ENCODE measurements at places on chromosomes 1 and 21.
A peak's percentile ranks its signal among the peaks of the same experiment; 100 is the strongest.

DNA sequence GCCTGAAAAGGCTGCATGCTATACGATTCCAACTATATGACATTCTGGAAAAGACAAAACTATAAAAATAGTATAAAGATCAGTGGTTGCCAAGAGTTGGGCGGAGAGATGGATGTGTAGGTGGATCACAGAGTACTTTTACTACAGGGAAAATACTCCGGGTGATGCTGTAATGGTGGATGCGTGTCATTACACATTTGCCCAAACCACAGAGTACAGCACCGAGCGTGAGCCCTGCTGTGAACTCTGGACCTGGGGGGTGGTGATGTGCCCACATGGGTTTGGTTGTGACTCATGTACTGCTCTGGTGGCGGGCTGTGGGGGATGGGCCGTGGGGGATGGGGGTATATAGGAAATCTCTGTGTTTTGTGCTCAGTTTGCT lies 162.7 kb upstream of the COL6A1 start:
- DNase-seq, result no peak

- DNase-seq, result no peak
Observed at GRCh38 chr1:233289676-233290075, 5.8 kb downstream of the PCNX2 start.

DNA sequence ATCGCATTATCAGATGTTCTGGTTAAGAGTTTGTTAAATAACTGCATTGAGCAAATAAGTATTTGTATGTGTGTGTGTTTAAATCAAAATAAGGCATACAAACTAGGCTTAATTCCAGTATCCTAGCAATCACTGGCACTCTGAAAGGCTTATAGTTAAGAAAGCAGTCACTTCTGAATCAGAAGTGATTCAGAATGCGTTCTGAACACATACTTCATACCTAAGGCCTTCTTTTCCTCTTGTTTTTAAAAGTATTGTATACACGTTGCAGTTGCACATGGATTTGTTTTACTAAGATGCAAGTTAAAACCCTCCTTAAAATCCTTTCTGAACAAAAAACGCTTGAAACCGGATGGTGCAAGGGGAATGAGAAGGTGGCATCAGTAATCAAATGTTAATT lies 238.4 kb upstream of the DMRTA2 start:
- no peak for DNase-seq

- no peak for DNase-seq
Observed at GRCh38 chr1:232306269-232306961, 323.5 kb downstream of the SIPA1L2 start.

GRCh38 chr21:21084179-21084578 lies 86.0 kb downstream of the NCAM2 start:
- DNase-seq, result no peak

DNA sequence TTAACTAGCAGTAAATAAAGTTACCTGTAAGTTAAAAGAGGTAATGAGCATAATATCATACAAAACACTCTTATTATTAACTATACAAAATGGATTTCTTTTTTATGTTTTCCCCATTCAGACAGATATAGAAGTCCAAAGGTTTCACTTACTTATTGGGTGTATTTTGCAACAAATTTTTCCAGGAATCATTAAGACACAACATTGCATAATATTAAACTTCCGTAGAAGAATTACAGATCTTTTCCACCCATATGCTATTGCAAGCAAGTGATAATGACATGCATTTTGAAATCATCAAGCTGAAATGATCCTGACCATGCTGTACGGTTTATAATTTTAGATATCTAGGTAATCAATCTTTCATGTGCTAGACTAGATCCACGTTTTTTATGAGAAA lies 957.0 kb downstream of the NCAM2 start:
- DNase-seq, result no peak

- no peak for DNase-seq
Observed at GRCh38 chr1:68206848-68207689, 25.3 kb downstream of the WLS start.

DNA sequence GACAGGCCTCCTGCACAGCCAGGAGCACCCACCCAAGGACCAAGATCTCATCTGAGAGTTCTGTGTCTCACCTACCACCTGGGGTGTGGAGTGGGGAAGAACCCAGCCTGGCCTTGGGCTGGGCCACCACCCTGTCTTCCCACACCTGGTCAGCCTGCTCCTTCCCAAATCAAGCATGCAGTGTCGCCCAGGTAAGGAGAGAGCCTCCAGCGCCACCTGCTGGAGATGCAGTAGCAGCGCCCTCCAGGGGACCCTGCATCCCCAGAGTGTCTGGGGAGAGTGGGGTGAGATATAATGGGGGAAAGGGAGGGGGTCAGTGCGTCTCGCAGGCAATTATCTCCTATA lies 32.3 kb downstream of the KIAA2013 start:
- peak; percentile 43 for DNase-seq

DNA sequence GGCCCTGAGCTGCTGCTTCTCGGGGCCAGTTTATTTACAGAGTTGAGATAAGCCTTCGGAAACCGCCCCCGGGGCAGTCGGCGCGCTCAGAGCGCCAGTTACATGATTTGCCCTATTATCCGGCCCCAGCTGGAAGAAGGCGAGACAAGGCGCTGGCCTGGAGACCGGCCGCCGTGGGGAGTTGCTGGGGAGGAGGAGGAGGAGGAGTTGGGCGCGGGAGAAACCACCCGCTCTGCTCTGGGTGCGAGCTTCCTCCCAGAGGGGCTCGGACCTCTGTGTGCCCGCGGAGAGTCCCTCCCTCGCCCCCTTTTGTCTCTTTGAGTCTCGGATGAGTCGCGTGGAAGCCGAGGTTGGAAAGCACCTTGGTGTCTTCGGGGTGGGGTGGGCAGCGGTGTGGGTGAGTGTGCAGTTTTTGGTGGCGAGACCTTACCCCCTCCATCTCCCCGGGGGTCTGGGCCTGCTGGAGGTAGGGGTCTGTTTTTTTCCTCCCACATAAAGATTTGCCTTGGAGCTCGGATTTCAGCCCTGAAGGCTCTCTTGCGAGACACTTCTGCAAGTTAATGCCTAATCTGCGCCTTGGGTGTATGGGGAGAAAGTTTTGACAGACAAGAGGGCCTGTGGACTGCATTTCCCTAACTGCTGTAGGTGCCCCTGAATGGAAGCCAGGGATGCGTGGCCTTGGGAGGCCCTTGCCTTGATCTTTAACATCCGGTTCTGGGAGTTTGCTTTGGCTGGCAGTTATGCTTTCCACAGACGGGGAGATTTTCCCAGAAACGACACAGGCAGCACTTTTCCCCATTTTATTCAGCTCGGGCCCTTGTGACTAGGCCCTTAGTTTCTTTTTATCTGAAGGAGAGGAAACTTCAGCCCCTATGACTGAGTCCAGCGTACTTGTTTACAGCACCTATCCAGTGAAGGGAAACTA lies 80.0 kb downstream of the NDUFS5 start:
- DNase-seq, result peak; percentile 23

DNA sequence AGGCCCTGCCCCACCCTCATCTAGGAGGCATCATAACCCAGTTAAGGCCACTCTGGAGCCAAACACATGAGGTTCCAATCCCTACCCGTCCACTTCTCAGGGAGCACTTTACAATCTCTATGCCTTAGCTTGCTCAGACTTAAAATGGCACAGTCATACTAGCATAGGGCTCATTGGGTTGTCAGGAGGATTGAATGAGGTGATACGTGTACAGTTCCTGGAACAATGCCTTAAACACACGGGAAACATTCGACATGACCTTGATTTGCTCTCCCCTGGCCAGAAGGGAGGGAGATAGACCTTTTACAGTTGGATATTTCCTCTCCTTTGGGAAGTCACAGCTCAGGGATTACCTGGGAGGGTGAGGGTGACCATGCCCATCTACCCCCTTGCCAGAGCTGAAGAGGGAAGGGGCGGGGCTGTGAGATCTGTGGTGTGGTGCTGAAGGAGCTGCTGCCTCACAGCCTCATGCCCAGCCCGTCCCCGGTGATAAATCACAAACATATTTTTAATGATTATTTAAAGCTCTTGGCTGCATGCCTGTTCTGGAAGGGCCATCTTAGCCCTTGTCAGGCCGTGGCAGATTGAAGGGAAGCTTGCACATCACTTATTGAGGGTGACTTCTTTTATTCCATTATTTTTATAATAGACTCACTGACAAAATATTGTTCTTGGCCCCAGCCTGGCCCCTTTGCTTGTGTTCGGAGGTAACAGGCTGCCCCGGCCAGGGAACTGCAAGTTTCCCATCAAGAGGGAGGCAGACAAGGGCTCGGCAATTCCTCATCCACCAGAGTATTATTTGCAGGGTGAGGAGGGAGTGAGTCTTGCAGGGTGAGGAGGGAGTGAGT lies 83.4 kb downstream of the FOXD2 start:
- DNase-seq, result no peak

DNA sequence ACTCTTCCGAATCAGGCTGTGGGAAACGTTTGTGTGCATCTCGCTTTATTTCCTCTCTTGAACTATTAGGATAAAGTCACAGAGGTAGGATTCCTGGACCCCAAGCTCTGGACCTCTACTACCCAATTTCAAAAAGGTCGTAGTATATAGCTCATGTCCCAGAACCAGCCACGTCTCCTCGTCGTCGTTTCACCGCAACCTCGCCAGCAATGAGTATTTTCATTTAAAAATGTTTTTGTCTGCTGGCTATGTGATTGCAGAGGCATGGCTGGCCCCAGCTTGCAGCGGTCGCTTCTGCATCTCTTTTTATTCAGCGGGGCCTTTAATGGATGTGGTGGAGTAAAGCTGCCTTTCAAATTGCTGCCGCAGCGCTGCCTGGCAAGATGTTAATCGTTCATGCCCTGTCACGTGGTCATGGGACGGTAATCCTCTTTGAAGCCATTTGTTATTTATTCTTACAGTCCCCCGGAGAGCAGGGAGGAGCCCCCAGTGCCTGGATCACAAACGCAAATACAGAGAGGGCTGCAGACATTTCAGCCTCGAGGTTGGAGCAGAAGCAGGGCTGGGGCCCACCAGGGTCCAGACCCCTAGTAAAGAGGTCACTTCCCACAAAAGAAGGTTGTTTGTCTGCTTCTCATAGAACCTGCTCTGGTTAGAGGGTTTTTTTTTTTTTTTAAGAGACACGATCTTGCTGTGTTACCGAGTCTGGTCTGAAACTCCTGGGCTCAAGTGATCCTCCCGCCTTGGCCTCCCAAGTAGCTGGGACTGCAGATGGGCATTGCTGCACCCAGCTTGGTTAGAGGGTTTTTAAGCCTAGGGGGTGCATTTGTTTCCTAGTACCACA lies 11.6 kb upstream of the NPHP4 start:
- DNase-seq, result no peak

- DNase-seq, result peak; percentile 28
Observed at GRCh38 chr1:21764615-21765423, 18.1 kb downstream of the USP48 start.

GRCh38 chr1:58045094-58045705 lies 501.3 kb downstream of the OMA1 start:
- no peak for DNase-seq

- no peak for DNase-seq
Observed at GRCh38 chr21:17119466-17120297, 393.2 kb upstream of the CXADR start.

- DNase-seq, result no peak
Observed at GRCh38 chr1:169128562-169128961, 22.1 kb downstream of the ATP1B1 start.

DNA sequence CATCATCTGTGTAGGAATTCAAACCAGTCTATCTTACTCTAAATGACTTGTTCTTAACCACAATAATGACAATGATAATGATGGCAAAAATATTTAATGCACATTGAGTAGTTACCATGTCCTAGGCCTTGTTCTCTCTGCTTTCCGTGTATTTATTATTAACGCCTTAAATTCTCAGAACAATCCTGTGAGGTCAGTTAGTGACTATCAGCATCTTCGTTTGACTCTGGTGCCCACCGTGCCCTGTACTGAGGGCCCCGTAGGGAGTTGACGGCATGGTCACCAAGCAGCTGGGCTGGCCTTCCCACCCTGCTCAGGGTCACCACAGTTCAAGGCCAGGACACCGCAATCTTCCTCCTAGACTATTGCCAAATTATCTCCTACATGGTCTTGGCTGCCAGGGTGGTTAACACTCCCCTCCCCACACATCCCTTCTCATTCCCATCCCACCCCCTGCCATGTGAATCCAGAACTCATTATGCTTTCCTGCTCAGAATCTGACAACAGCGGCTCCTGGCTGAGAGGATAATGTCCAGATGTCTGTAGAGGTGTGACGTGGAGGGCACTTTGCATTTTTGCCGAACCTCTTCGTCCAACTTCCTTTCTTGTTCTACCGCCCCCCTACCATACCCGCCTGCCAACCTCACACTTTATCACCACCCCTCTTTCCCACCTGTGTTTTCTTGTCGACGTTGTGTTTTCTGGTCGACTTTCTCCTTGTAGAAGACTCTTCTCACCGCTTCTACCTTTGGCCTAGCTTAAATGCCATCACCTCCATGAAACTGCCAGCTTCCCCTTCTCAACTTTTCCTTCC lies 33.4 kb downstream of the IGFN1 start:
- no peak for DNase-seq

GRCh38 chr1:50656931-50657330 lies 233.7 kb upstream of the DMRTA2 start:
- DNase-seq, result no peak

- DNase-seq, result no peak
Observed at GRCh38 chr1:34266127-34266951, 89.6 kb downstream of the C1orf94 start.

DNA sequence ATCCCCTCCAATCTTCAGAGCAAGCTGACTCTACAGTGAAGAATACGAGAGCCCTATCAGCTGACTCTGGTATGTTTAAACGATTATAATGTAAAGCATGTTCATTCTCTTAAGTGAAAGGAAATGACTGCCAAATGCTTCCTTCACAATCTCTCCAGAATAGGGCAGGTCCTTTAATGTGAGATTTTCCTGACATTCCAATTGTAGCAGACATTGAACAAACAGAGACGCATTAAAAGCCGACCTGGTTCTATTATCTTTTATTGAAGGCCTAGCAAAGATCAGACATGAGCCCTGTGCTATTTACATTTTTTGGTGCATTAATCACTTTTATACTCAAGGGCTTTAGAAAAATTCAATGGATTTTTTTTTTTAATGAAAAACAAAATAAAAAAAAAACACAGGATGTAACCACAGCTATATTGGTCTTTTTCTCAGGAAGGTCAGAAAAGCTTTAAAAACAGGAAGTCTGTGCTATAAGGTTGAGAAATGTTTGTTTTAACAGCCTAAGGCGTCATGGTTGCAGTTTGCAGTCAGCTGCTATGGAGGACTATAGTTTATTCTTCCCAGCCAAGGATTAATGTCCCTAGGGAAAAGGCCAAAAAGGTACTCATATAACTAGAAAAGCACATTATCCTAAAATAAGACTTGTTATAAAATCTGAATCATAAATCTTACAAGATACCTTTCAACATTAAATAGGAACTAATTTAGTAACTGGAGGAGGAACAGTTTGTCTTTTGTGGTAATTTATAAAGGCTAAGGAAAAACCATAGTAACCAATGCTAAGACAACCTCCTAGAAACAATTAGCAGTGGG lies 104.8 kb downstream of the RERE start:
- DNase-seq, result peak; percentile 70

All from NCI-H1105 (cell line).